A673 (cell line): ENCODE measurements at places on chromosomes 5 and 9. TPM values are rescaled to one million over a fixed set of nuclear protein-coding genes. Genes with fewer than 3 reads are reported as not detected.

Gene SPATA31D4
- not detected in 2 replicates for total RNA-seq

Gene SLC46A2
- total RNA-seq: not detected in 2 replicates

Gene PCDHA5
- total RNA-seq: 2.1 and 2.2 TPM in 2 replicates

Gene TRIP13
- 64.6 and 69.1 TPM in 2 replicates for total RNA-seq

Gene NIM1K
- 0.41 and 0.55 TPM in 2 replicates for total RNA-seq

DNA sequence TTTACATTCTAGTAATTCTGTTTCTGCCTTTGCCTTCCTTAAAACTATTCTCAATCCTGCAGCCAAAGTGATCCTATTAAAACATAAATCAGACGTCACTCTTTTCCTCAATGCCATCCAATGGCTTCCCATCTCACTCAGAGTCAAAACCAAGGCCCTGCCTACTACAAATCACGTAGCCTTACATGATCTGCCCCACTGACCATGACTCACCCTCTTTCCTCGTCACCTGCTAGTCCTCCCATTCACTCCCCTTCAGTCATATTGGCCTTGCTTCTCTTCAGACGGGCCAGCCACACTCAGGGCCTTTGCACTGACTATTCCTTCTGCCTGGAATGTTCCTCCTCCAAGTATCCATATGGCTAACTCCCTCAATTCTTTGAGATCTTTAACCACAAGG is 39.0 kb upstream of the DMXL1 start:
- peak; percentile 26 for DNase-seq
- H3K27ac ChIP-seq: no peak overlapping the region
- H3K36me3 ChIP-seq: no peaks in the 10 kb centered on the region
- H3K4me1 ChIP-seq: peaks cover 22% of the 10 kb centered on the region
- no peak overlapping the region for H3K4me3 ChIP-seq
- H3K27me3 ChIP-seq: no peaks in the 10 kb centered on the region

GRCh38 chr5:54398191-54398590 is 57.3 kb upstream of the HSPB3 start:
- no peak for DNase-seq
- H3K36me3 ChIP-seq: no peaks in the 10 kb centered on the region
- no peak overlapping the region for H3K27ac ChIP-seq
- no peaks in the 10 kb centered on the region for H3K27me3 ChIP-seq
- H3K4me3 ChIP-seq: no peak overlapping the region
- H3K4me1 ChIP-seq: no peaks in the 10 kb centered on the region

- H3K27me3 ChIP-seq: no peaks in the 10 kb centered on the region
- DNase-seq: no peak
These were observed 487.9 kb upstream of the DAP start for GRCh38 chr5:11248966-11249365.

DNA sequence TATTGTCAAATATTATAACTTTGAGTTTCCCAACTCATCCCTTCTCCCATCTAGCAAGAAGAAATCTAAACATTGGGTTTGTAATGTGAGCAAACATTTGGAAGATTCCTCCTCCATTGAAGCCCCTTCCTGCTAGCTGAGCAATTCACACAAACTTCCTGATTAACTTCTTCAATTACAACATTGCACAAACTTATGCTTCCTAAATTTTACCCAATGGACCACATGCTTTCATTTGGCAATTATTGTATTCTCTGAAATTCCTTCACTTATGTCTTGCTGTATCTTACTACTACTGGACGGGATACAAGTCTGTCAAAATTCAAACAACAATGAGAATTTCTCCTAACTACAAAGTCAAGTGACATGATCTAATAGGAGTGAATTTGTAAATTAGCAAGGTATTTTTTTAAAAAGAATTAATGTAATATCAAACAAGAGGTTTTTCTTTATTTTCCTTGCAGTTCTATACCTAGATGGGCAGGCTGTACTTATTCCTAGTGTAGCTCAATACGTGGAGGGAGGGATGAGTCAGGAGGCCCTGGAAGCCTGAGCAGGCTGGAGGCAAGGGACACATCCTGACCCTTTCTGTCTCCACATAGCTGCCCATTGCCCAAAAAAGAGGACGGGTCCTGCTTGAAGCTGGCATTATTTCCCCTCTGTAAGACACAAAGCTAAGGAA is 11.8 kb upstream of the IFNW1 start:
- H3K4me3 ChIP-seq: no peak overlapping the region
- H3K36me3 ChIP-seq: no peaks in the 10 kb centered on the region
- no peak overlapping the region for H3K27ac ChIP-seq
- no peaks in the 10 kb centered on the region for H3K27me3 ChIP-seq

- H3K27ac ChIP-seq: no peak overlapping the region
- no peaks in the 10 kb centered on the region for H3K27me3 ChIP-seq
- peaks cover 7% of the 10 kb centered on the region for H3K4me1 ChIP-seq
- H3K36me3 ChIP-seq: no peaks in the 10 kb centered on the region
These were observed 34.7 kb downstream of the PPIC start for GRCh38 chr5:123001808-123002207.

DNA sequence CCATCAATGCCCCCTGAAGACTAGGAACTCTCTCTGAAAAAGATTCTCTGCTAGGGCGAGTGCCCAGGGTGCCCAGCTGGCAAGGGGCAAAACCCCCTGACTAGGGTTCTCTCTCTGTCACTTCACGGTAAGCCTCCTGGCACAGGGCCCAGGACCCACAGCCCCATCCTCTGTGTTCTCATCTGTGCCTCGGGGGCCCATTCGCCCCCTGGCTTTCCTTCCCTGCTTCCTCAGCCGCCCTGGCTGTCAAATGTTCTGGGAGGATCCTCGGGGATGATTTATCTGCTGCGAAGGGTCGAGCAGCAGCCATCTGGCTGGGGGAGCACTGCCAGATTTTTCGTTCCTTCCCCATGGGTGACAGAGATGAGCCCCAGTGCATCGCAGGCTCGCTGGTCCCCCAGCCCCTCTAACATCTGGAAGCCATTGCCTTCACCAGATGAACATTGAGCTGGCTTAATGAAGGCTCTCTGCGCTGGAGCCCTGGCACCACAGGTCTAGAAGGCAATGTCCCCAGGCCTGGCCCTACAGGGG is 24.2 kb downstream of the HMCN2 start:
- no peak overlapping the region for H3K27ac ChIP-seq
- DNase-seq: no peak
- no peaks in the 10 kb centered on the region for H3K36me3 ChIP-seq
- no peak overlapping the region for H3K4me3 ChIP-seq
- peaks cover 37% of the 10 kb centered on the region for H3K27me3 ChIP-seq
- H3K4me1 ChIP-seq: no peaks in the 10 kb centered on the region

- H3K27ac ChIP-seq: no peak overlapping the region
- peaks cover 23% of the 10 kb centered on the region for H3K36me3 ChIP-seq
- no peak for DNase-seq
- no peak overlapping the region for H3K4me3 ChIP-seq
These were observed 70.8 kb downstream of the PSMB7 start for GRCh38 chr9:124344291-124345050.

DNA sequence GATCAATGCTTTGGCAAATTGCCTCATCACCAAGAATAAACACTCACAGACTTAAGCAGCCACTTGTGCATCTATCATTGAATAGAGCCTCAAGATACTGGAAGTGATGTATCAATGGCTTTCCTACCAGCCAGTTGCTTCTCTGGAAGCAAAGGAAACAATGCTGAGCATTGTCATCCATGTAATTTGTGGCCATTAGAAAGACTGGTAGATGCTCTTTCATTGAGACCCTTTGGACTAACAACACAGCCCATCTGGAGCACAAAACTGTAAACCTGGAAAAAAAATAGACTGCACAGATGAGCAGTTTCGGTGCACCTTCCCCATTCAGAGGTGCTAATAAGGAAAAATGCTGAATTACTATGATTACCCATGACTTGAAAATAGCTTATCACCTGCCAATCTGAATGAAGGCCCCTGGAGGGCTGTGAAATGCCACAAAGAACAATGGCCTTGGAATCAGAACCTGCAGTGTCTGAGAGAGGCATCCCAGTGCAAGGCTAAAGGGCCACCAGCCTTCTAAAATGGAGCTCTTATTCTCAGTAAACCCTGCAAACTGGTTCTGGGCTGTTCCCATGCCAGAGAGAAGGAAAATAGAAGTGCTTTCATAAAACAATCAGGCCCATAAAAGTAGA is 127.5 kb downstream of the RFK start:
- no peak overlapping the region for H3K27ac ChIP-seq
- no peaks in the 10 kb centered on the region for H3K4me1 ChIP-seq
- no peaks in the 10 kb centered on the region for H3K27me3 ChIP-seq

GRCh38 chr9:111163716-111164389 is 125.6 kb upstream of the LPAR1 start:
- DNase-seq: peak; percentile 82
- peaks cover 23% of the 10 kb centered on the region for H3K4me1 ChIP-seq
- H3K27ac ChIP-seq: peak overlapping the region; percentile 48
- H3K36me3 ChIP-seq: no peaks in the 10 kb centered on the region
- H3K4me3 ChIP-seq: no peak overlapping the region

- no peaks in the 10 kb centered on the region for H3K27me3 ChIP-seq
- H3K4me3 ChIP-seq: no peak overlapping the region
- no peak overlapping the region for H3K27ac ChIP-seq
- DNase-seq: no peak
- H3K4me1 ChIP-seq: no peaks in the 10 kb centered on the region
These were observed 299.8 kb downstream of the GABRB2 start for GRCh38 chr5:161246749-161247148.

DNA sequence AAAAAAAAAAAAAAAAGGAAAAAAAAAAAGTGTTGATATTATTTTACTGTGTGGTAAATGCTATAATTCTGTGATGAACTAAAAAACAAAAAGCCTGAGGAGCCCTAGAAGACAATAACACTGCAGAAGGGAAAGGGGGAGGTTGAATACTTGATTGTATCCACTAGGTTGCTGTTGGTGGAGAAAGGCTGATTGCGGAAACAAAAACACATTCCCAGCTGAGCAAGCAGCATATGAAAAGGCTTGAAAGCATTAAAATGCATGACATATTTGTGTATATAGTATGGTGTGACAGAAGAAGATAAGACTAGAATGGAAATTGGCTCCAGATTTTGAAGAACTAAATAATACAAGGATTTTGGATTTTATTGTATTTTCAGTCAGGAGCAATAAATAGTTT is 8.9 kb downstream of the RABGAP1 start:
- H3K4me3 ChIP-seq: no peak overlapping the region
- no peak overlapping the region for H3K27ac ChIP-seq
- H3K4me1 ChIP-seq: peaks cover 37% of the 10 kb centered on the region
- H3K27me3 ChIP-seq: no peaks in the 10 kb centered on the region

- H3K27me3 ChIP-seq: no peaks in the 10 kb centered on the region
- DNase-seq: no peak
These were observed 151.1 kb upstream of the TAS2R1 start for GRCh38 chr5:9781275-9781674.

GRCh38 chr5:88785746-88786565 is 97.0 kb downstream of the MEF2C start:
- DNase-seq: peak; percentile 82
- no peaks in the 10 kb centered on the region for H3K27me3 ChIP-seq
- H3K36me3 ChIP-seq: no peaks in the 10 kb centered on the region
- H3K4me1 ChIP-seq: peaks cover 17% of the 10 kb centered on the region
- H3K27ac ChIP-seq: peak overlapping the region; percentile 20

- no peaks in the 10 kb centered on the region for H3K4me1 ChIP-seq
- no peak overlapping the region for H3K4me3 ChIP-seq
- no peak for DNase-seq
- no peak overlapping the region for H3K27ac ChIP-seq
- H3K36me3 ChIP-seq: no peaks in the 10 kb centered on the region
- H3K27me3 ChIP-seq: no peaks in the 10 kb centered on the region
These were observed 52.1 kb downstream of the SEMA6A start for GRCh38 chr5:116522356-116523136.

GRCh38 chr5:56816546-56817081 is 1.3 kb downstream of the MAP3K1 start:
- peaks cover 15% of the 10 kb centered on the region for H3K4me1 ChIP-seq
- H3K4me3 ChIP-seq: peak overlapping the region; percentile 92
- H3K27ac ChIP-seq: peak overlapping the region; percentile 85
- no peaks in the 10 kb centered on the region for H3K36me3 ChIP-seq
- H3K27me3 ChIP-seq: no peaks in the 10 kb centered on the region
- peak; percentile 83 for DNase-seq

- H3K4me1 ChIP-seq: no peaks in the 10 kb centered on the region
- no peaks in the 10 kb centered on the region for H3K27me3 ChIP-seq
- DNase-seq: no peak
- no peak overlapping the region for H3K27ac ChIP-seq
These were observed 489.6 kb upstream of the ZNF608 start for GRCh38 chr5:125236007-125236406.

DNA sequence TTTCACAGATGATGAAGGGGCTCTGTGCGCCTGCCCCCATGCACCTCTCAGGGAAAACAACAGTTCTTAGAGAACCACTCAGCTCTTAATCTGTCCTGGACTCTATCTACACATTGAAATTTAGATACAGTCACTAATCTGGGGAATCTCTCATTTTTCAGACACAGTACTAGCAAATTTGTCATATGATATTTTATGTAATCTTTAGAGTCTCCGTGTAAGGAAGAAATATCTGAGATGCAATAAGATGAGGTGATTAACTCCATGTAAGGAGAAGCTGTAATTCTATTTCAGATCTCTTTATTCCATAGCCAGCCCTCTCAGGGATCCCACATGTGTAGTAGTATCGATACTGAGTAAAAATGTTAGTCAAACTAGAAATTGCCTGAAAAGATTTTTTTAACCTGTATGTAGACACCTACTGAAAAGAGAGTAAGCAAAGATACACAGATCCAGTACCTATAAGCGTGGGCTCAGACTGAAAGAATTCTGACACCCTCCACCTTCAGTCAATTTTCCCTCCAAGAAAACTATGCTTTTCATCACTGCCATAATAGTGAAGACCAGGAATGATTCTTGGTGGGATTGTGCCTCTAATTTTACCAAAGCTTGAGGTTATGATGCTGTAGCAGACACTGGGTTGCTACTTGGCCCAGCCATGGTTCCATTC is 279.6 kb upstream of the TMEM161B start:
- H3K4me1 ChIP-seq: no peaks in the 10 kb centered on the region
- no peaks in the 10 kb centered on the region for H3K36me3 ChIP-seq
- DNase-seq: no peak
- no peaks in the 10 kb centered on the region for H3K27me3 ChIP-seq
- H3K27ac ChIP-seq: no peak overlapping the region
